ENCODE measurements at places on chromosomes 1 and 21.

- no peak for DNase-seq
Observed at GRCh38 chr1:26483980-26484379, 11.7 kb downstream of the HMGN2 start.

DNA sequence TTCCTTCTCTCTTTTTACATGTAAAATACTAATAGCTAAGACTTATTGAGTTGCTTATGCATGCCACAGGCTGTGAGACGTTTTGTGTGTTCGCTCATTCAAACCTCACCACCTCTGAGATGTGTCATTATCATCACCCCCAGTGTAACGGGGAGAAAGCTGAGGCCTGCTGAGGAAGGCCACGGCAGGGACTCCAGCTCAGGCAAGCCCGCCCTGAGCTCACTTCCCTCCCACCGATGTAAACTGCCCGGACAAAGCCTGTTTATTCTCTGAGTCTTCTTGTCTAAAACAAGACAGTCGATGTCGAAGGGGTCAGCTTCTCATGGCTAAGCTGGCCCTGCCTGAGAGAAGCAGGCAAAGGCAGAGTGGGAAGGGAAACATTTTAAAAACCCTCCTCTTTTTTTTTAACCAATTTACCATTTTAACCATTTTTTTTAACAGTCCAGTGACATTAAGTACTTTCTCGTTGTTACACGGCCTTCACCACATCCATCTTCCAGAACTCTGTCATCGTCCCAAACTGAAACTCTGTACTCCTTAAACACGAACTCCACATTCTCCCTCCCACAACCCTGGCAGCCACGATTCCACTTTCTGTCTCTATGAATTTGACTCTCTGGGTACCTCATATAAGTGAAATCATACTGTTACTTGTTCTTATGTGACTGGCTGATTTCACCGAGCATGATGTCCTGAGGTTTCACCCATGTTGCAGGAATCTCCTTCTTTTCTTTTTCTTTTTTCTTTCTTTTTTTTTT is 204.8 kb upstream of the GALNT2 start:
- DNase-seq, result no peak

DNA sequence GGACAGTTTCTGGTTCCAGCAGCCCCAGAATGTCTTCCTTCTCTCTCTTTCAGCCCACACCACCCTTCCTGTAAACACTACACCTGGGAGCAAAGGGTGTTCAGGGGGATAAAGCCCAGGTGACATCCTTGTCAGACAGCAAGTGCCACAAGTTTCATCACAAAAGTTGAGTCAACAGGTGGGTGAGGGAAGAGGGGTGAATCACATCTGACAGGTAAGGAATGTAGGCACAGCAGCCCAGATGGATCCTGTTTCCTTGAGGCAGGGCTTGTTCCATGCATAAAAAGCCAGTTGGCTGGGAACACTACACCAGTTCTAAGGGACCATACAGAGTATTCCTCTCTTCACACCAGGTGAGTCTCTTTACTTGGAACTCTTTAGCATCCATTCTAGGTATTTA is at the start of gene SPRR1B:
Gene SPRR1B, plus strand, starts transcription at position 309 of the 400 bp plus-strand sequence. CDS start 1,143 bp downstream, outside the sequence.
- no peak for DNase-seq

DNA sequence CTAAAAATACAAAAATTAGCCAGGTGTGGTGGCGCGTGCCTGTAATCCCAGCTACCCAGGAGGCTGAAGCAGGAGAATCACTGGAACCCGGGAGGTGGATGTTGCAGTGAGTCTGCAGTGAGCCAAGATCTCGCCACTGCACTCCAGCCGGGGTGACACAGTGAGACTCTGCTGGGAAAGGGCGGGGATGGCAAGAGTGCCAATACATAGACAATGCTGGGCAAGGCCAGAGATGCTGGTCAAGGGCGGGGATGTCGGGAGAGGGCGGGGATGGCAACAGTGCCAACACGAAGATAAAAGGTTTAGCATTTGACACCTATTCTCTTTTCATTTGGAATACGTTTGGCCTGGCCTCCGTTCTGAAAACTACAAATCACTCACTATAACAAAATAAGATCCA is 11.0 kb downstream of the SSU72 start:
- no peak for DNase-seq

DNA sequence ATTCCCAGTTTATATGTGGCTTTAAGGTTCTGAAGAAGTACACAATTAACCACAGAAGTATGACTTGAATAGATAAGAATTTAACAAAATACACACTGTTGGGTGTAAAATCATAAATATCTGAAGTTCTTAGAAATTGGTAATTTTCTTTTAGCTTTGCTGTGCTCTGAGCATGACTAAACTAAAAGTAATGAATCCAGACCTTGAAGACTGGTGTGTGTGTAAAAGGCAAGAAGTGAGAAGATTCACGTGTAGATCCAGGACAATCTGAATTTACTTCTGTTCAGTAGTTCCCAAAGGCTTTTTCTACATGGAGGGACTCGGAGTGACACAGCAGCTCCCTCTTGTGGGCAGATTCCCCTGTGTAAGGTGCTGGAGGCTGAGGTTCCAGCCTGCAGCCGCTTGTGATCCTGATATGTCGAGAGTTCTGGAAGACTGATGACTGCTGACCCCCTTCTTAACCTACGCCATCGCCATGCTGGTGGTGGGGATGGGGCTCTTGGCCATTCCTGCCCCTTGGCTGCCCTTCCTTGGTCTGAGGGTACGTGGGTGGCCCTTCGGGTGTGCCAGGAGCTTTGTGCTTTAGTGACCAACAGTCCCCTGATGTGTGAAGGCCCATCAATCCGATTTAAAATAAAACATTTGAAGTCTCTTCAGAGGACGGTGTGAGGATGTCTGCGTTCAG is 62.7 kb downstream of the ADARB1 start:
- peak; percentile 77 for DNase-seq

- no peak for DNase-seq
Observed at GRCh38 chr1:59967141-59967697, 40.6 kb upstream of the CYP2J2 start.

DNA sequence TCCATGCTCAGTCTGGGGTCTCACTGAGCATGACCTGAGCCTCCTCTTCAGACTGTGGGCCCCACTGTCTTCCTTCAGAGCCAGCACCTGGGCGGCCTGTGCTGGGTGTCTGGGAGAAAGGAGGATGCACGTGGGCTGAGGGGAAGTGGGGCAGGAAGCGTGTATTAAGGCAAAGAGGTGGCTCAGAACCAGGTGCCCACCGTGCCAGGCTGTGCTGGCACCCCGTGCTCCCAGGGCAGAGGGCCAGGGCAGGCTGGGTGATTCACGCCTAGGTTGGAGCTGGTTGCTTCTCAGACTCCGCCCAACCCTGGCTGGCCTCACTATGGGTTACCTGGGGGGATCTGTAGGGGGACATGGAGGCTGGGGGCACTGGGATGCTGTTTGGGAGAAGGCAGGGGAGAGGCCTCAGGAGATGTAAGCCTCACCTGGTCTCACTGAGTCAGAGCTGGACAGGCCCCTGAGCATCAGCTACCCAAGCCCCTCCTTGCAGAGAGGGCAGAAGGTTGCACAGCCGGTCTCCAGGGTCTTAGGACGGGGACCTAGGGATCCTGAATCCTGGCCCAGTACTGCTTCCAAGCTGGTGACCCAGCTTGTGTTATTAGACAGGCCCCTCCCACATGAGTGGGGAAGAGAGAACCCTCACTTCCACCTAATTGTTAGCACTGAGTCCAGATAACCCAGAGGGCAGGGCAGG is 18.6 kb upstream of the PADI1 start:
- peak; percentile 40 for DNase-seq

DNA sequence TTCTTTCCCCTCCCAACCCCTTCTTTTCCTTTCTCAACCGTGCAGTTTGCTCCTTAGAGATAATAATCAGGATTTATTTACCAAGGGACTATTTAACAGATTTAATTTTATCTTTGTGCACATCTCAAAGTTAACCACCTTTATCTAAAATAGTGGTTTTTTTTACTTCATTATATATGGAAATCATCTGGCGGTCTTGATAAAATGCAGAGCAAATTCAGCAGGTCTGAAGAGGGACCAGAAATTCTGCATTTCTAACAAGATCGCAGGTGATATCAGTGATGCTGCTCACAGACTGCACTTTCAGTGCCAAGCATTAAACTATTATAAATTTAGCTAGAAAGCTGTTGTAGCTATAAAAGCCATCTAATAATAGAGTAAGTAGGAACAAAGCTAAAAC is 83.4 kb upstream of the NEGR1 start:
- no peak for DNase-seq

- DNase-seq, result no peak
Observed at GRCh38 chr1:79037085-79037484, 30.6 kb upstream of the ADGRL4 start.

DNA sequence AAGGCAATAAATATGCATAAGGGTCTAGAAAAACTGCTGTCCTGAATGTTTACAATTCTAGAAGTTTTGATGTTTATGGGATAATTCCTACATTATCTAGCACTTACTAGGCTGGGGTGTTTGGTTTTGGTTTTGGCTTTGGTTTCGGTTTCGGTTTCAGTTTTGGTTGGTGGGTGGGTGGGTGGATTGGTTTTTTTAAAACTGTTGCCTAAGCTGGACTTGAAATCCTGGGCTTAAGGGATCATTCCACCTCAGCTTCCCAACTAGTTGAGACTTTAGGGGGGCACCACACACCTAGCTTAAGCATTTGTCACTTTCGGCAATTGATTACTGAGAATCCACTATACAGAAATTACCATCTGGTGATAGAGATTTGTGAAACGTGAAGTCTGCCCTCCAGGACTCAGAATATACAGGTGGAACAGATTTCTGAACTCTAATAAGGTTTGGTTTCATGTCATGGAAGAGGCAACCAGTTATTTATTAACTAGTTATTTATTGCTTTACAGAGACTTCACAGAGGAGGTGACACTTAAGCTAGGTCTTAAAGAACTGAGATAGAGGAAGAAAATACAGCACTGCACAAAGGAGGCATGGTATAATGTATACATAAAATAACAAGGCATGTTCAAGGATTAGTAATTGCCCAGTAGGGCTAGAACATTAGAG is 69.6 kb downstream of the PIK3R3 start:
- peak; percentile 7 for DNase-seq

- DNase-seq, result no peak
Observed at GRCh38 chr1:30853350-30853749, 55.2 kb downstream of the SDC3 start.

- no peak for DNase-seq
Observed at GRCh38 chr1:218865591-218865990, 308.1 kb upstream of the LYPLAL1 start.

- no peak for DNase-seq
Observed at GRCh38 chr21:45084881-45085536, 10.6 kb downstream of the ADARB1 start.

DNA sequence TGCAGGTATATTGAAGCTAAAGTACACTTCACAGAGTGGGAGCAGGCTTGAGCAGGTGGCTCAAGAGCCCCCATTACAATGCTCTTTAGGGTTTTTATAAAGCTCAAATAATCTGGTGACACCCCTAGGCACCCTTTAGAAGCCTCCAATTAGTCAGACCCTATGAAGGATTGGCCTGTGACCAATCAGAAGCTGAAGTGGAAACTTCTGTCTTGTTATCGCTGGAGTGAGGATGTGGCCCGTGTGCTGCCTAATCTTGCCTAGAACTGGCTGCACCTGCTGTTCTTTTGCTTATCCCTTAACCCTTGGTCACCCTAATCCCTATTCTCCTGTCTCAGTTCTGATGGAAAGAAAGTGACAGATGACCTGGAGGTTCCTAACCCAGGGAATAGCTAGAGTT is 70.8 kb upstream of the ABCG1 start:
- DNase-seq, result no peak

DNA sequence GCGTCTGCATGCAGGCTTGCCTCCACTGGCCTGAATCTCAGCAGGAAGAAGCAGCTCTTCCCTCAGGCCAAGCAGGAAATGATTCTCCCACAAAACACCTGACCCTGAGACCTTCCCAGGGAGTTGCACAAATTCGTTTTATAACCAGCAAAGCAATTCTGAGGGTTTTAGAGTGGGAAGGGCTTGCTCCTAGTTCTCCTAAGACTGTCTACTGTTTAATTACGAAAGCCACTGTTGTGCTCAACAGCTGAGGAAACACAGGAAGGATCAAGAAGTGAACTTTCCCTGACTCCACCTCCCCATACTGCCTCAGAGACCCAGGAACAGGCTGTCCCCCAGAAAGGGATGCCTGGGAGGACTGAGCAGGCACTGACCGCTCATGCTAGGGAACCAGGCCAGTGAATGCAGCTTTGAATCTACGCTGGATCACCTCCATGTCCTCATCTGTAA is 37.0 kb upstream of the PUM1 start:
- no peak for DNase-seq

GRCh38 chr1:209896346-209896745 is 41.7 kb upstream of the SYT14 start:
- DNase-seq, result no peak

- DNase-seq, result no peak
Observed at GRCh38 chr1:51299185-51299885, 31.0 kb downstream of the TTC39A start.

DNA sequence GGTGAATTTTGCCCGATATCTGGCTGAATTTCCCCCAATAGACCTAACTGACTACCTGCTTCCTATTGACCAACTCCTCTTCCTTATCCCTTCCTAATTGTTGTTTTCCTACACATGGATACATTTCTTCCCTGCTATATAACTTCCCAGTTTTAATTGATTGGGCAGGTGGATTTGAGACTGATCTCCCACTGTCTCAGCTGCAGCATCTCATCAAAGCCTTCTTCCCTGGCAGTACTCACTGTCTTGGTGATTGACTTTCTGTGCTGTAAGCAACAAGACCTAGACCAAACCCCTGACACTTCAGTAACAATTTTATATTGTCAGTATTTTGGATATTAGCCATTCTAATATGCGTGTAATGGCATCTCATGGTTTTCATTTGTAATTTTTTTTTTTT is 11.3 kb upstream of the PLA2G2A start:
- DNase-seq, result no peak

GRCh38 chr1:59768792-59769735 is 45.7 kb upstream of the HOOK1 start:
- no peak for DNase-seq

GRCh38 chr1:211896958-211897357 is 66.4 kb upstream of the LPGAT1 start:
- DNase-seq, result no peak

GRCh38 chr21:29366532-29366931 is 67.8 kb downstream of the BACH1 start:
- no peak for DNase-seq

GRCh38 chr1:155086128-155086741 is 7.6 kb downstream of the EFNA3 start:
- DNase-seq, result peak; percentile 84

GRCh38 chr1:20442920-20443625 is 42.9 kb downstream of the CAMK2N1 start:
- no peak for DNase-seq

- no peak for DNase-seq
Observed at GRCh38 chr1:95115708-95116137, 1.4 kb upstream of the TLCD4 start.

DNA sequence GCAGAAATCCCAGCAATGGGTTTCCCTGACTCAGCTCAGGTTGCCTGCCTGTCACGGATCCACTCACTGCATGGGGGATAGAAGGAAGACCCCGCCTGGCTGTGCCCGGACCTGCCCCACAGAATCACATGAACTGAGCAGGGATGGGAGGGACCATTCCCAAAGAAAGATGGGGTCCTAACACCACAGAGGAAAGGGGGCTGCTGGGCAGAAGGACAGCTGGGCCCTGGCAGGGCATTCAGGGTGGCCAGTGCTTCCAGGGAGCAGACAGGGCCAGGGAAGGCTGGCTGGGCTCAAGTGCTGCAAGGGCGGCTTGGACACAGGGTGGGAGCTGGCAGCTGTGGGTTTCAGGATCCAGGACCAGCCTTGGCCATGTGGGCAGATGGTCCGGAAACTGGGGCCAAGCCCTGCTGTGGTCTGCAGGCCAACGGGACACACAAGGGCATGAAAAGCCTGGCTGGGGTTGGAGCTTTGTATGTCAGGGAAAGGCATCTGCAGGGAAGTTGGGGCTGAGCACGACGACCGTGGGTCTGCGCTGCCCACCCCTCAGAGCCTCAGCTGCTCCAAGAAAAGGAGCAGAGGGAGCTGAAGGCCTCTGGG is 723.9 kb downstream of the PTPRU start:
- no peak for DNase-seq
